ENCODE measurements at places on chromosomes 4 and X.

GRCh38 chrX:130726661-130727060, 176.3 kb downstream of the ENOX2 start:
- no peak for DNase-seq

GRCh38 chr4:76620723-76621468, 185.9 kb downstream of the SHROOM3 start:
- DNase-seq = no peak

DNA sequence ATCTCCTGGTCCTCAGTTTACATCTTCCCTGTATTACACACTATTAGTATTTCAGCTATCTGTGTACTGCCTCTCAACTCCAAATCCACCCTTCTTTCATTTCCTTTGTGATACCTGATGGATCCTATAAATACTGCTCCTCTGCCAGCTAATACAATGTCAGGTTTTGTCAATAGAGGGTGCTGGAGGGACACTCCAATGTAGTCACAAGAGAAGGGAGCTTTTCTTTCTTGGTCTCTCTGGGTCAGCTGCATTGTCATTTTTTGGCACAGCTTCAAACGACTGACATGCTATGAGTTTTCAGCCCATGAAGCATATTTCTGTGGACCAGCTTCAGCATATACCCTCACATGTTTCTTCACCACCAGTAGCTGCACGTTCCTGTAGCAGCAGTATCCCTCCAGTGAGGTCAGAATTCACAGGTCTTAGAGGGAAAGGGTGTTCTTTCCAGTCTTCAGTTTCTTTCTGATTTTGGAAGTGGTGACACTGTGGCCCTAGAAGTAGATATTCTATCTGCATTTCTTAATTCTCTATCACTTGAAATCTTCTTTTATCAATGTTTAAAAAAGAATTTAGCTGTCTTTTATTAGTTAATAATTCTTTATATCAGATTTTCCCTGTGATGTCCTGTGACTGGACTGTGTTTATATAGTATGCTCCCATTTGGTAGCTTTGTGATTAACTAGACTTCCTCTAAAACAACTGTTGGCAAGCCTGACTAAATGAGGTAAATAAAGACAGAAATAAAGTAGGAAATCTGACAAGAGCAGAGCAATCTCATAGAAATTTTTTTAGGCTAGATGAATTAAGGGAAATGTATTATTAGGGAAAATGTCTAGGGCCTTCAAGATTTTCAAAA, 60.6 kb downstream of the GABRA2 start:
- DNase-seq = no peak

DNA sequence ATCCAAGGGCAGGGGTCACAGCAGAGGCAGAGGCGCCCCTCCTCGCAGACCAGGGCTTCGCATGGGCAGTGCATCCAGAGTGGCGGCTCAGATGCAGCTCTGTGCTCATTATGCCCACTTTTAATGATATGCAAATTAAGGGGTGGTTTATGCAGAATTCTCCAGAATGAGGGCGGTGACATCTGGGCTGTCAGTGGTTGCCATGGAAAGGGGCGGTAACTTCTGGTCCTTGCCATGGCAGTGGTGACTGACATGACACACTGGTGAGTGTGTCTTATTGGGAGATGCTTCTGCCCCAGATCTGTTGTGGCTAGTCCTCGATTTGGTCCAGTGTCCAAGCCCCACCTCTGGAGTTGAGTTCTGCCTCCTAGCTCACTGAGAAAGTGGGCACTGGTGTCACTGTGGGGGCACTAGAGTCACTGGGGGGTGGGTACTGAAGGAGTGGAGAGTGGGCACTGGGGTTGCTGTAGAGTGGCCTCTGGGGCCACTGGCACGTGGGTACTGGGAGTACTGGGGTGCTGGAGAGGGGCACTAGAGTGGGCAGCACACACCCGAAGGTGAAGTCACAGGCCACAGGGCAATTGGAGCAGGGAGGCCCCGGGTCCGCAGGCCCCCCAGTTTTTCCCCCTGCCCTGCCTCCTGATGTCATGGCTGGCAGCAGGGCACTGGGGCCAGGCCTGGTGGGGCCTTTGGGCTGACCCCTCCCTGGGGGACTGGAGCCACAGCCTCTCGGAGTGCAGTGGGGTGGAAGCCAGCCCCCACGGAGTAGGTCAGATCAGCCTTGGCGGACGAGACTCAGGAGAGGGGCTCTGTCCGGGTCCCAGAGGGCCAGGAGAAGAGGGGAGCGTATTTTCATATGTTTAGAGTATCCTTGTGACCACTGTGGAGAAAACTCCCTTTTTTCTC, 98.6 kb upstream of the NKX1-1 start:
- DNase-seq = no peak

DNA sequence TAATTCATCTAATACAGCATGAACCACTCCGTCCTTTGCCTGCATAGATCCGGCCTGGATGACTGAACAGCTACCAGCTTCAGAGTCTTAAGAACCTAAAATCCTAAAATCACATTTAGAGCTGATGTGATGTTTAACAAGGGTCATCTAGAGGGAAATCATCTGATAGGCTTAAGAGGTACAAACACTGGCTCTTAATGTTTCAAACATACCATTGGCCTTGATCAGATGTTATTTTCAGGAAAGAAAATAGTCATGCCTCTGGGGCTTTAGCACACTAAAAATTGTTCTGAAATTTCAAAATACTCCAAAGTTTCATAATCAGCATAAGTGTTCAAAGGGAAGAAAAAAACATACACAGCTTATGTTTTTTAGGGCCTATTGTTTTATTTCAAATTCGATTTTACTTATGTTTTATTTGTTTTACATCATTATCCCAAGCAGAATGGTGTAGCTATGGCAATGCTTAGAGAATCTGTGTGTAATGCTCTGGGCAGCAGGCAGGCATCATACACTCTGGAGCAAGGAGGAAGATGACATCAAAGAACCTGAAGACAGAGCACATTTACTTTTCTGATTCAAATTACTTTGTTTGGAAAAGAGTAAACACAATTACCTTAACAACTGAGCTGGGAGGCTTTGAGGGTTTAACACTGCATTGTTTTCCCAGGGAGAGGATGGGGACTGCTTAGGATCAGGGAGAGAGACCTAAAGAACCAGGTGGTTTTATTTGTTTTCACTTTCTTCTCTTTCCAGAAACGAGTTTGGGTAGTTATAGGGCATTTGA, 25.3 kb upstream of the LEF1 start:
- no peak for DNase-seq

DNA sequence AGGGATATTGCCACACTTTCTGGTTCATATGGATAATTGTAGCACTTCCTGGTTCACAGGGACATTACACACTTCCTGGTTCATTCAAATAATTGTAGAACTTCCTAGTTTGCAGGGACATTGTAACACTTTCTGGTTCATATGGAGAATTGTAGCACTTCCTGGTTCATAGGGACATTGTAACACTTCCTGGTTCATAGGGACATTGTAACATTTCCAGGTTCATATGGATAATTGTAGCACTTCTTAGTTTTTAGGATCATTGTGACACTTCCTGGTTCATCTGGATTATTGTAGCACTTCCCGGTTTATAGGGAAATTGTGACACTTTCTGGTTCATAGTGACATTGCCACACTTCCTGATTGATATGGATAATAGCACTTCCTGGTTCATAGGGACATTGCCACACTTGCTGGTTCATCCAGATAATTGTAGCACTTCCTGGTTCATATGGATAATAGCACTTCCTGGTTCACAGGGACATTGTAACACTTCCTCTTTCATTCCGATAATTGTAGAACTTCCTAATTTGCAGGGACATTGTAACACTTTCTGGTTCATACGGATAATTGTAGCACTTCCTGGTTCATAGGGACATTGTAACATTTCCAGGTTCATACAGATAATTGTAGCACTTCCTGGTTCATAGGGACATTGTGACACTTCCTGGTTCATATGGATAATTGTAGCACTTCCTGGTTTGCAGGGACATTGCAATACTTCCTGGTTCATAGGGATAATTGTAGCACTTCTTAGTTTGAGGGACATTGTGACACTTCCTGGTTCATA, 59.2 kb upstream of the CD99 start:
- no peak for DNase-seq

- no peak for DNase-seq
Measured at GRCh38 chr4:5019796-5020195, 538 bp upstream of the CYTL1 start.

DNA sequence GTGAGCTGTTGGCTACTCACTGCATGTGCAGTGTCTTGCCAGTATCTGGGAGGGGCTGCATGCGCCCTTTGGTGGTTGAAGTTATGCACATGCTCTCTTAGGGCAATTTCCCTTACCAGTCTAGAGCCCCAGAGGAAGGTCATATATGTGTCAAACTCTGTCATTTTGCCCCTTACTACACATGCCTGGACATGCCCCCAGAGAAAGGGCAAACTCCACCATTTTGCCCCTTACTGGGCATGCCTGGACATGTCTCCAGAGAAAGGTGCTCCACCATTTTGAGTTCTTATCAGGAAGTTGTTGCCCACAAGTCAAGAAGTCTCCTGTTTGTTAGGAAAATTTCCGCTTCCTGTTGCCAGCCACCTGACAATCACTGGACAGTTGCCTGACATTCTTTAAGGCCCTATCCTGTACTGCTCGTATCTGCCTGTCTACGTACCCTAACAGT, 56.4 kb upstream of the PLAC8 start:
- no peak for DNase-seq

DNA sequence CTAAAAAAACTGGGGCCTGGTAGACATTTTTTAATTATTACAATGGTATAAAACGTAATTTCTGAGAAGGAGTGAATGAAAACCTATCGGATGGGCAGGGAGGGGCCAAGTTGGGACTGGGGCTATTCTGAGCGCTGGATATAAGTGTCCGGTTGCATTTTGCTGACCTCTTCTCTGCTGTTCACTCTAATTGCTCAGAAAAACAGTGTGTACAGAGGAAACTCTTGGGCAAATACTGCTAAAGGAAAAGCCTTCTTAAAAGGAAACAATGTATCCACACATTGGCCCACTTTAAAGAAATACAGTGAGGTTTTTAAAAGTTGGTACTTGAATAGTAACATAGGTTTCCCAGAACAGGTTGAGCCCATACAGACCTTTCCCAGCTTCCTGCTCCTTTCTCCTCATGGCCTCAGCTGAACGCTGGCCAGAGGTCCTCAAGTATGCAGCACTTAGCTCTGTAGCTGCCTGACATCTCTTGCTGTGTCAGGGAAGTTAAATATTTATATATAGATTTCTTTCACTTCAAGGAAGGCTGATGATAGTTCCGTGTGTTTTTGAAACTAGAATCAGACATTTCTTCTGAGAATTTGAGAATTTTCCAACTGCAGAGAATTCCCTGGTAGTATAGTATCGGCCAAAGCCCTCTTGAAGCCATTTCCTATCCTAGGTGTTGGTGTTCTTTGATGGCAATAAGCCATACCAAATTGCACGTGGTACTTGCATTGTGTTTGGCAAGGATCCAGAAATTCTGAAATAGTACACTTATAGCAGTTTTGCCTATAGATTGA, 97.1 kb upstream of the SLC4A4 start:
- no peak for DNase-seq

DNA sequence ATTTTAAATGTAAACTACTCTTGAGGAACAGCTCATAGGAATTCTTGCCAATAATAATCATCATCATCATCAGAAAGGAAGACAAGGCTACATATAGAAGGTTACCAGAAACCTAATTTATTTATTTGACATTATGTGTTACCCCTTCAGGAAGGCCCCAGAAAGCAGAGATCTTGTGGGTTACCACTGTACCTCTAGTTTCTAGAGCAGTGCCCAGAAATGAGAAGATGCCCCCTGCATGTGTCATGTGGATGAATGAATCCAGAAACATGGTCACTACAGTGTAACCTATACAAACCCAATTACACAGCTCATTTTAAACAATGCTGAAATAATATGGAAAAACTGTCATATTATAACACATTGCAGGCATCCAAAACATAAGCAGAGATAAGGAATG, 70.4 kb downstream of the ARAP2 start:
- DNase-seq = no peak

DNA sequence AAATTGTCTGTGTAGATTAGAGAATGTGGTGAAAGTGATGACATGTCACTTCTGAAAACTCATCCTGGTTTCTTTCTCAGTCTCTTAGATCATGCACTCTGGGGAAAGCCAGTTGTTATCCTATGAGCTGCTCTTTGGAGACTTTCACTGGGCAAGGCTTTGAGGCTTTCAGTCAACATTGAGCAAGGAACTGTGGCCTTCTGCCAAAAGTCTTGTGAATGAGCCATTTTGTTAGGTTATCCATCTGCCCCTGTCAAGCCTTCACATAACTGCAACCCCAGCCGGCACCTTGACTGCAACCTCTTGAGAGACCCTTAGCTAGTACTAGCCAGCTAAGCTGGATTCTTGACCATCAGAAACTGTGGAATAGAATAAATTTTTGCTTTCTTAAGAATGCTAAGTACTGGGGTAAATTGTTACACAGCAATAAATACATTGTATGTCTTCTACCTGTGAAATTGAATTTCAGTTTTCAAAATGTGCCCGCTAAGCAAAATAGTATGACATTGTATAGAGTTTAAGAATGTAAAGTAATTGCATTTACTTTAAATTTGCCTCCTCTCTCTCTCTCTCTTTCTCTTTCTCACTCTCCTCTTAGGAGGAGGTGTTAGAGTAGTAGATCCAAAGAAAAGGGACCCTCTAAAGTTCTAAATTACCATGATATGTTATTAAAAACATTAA, 1273.0 kb downstream of the RAPGEF2 start:
- DNase-seq = no peak

- DNase-seq = no peak
Measured at GRCh38 chr4:153207027-153207426, 2.8 kb downstream of the TRIM2 start.

DNA sequence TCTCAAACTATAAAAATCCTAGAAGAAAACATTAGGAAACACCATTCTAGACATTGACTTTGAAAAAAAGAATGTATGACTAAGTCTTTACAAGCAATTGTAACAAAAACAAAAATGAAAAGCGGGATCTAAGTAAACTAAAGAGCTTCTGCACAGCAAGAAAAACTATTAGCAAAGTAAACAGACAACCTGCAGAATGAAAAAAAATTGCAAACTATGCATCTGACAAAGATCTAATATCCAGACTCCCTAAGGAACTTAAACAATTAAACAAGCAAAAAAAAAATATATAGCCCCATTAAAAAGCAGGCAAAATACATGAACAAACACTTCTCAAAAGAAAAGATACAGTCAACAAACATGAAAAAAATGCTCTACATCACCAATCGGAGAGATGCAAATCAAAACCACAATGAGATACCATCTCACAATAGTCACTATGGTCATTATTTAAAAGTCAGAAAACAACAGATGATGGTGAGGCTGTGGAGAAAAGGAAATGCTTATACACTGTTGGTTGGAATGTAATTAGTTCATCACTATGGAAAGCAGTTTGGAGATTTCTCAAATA, 168.1 kb downstream of the EPHA5 start:
- no peak for DNase-seq

GRCh38 chrX:1392376-1393068, 609 bp upstream of the SLC25A6 start:
- no peak for DNase-seq

- DNase-seq = no peak
Measured at GRCh38 chr4:159283696-159284095, 180.8 kb downstream of the RAPGEF2 start.

DNA sequence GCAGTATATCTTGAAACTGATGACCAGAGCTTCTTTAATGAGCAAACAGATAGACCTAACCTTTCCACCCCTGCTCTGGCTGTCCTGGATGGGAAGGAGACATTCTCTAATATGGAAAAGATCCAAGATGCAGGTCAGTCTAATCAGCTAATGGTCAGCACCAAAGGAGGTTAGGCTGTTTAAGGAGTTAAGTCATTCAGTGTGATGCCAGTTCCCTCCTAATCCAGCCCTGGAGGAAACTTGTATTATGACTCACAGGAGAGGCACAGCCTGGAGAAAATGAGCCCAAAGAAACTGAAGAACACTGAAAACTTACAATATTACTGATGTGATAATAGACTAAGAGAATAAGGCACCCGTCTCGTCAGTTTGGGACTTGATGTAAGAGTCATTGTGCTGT, 323.0 kb downstream of the HNRNPD start:
- no peak for DNase-seq
